ENCODE measurements at places on chromosomes 16 and 17.

DNA sequence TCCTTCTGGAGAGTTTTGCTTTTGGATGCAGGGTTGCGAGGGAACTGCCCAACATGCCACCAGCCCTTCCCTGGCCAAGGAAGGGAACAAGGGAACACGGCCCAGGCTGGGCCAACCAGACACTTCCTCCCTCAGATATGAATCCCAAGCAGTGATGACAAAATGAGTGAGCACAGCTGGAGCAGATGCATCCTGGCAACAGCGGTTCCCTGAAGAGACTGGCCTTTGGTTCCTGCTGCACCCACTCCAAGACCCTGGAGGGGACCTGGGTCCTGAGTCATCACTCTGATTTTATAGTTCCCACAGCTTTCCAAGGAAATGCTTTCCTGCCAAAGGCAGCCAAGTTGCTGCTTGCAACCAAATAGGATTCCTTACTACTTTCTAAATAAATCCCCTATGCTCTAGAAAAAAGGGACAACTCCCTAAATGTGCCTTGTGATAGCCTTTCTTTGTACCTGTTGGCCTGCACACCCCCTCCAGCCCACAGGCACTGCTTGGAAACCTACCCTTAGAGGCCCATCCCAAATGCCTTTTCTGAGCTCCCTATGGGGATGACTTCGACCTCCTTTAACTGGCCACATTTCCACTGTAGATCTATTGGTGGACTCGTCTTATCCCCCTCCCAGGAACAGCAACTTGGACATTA, 5.3 kb downstream of the ST3GAL2 start:
- DNase-seq: peak; percentile 4

GRCh38 chr16:20321671-20322070, 5.6 kb downstream of the GP2 start:
- no peak for DNase-seq

DNA sequence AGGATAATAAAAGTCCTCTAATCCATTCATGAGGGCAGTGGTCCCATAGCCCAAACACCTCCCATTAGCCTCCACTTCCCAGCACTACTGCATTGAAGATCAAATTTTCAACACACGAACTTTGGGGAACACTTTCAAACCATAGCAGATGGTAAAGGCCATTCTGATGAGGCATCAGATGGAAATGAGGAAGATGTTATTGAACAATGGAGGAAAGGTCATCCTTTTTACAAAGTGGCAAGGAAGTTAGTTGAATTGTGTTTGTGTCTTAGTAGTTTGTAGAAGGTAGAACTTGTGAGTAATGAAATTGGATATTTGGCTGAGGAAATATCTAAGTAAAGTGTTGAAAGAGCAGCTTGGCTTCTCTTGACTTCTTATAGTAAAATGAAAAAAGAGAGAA, 93.3 kb upstream of the NLRP1 start:
- DNase-seq: no peak

DNA sequence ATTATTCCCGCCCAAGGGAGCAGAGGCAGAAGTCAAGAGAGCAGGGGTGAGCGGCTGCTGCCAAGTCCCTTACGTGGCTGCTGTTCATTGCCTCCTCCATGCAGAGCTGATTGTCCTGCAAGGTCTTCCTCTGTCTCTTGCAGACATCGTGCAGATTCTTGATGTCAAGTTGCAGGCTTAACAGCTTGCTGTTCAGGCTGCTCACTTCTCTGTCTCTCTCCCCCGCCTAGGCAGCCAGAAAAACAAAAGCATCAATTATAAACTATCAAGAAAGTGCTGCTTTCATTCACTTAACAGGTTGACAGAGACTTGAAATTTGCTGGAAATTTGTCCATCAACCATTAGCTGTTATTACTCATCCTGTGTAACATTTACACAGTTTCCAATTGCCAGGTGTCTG, 7.3 kb downstream of the PMFBP1 start:
- DNase-seq: no peak

DNA sequence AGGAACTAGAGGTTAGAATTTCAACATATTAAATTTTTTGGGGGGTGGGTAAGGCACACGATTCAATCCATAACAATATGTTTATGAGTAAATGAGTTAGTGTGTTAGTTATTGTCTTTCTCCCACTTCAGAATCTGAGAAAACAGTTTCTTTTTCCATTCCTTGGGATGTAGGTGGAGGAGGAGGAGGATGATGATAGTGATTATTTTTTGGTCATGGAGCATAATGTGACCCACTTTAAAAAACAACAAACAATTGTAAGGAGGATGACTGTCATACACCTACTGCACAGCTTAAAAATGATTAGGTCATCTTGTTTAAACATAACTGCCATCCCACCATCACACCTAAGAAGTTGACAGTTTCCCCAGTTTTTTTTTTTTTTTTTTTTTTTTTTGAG, 148.7 kb downstream of the CDRT15L2 start:
- no peak for DNase-seq

- DNase-seq: no peak
Measured at GRCh38 chr16:8867932-8868415, 832 bp downstream of the CARHSP1 start.

- DNase-seq: no peak
Measured at GRCh38 chr17:65841089-65841488, 279.6 kb upstream of the AXIN2 start.

GRCh38 chr17:55266051-55266957, 1.5 kb downstream of the HLF start:
- no peak for DNase-seq

- no peak for DNase-seq
Measured at GRCh38 chr16:80938004-80938878, 68.4 kb downstream of the CMC2 start.

GRCh38 chr17:3316836-3317235, 18.7 kb upstream of the OR3A1 start:
- DNase-seq: no peak

GRCh38 chr17:38339891-38340290, 3.9 kb downstream of the GPR179 start:
- no peak for DNase-seq

GRCh38 chr16:4771646-4772045, 4.7 kb upstream of the ZNF500 start:
- DNase-seq: no peak

- DNase-seq: no peak
Measured at GRCh38 chr16:2329532-2329931, 11.0 kb downstream of the ABCA3 start.

GRCh38 chr17:57327176-57327970, 71.0 kb downstream of the MSI2 start:
- no peak for DNase-seq

GRCh38 chr17:45394913-45395568, 37.6 kb downstream of the ARHGAP27 start:
- DNase-seq: peak; percentile 67

DNA sequence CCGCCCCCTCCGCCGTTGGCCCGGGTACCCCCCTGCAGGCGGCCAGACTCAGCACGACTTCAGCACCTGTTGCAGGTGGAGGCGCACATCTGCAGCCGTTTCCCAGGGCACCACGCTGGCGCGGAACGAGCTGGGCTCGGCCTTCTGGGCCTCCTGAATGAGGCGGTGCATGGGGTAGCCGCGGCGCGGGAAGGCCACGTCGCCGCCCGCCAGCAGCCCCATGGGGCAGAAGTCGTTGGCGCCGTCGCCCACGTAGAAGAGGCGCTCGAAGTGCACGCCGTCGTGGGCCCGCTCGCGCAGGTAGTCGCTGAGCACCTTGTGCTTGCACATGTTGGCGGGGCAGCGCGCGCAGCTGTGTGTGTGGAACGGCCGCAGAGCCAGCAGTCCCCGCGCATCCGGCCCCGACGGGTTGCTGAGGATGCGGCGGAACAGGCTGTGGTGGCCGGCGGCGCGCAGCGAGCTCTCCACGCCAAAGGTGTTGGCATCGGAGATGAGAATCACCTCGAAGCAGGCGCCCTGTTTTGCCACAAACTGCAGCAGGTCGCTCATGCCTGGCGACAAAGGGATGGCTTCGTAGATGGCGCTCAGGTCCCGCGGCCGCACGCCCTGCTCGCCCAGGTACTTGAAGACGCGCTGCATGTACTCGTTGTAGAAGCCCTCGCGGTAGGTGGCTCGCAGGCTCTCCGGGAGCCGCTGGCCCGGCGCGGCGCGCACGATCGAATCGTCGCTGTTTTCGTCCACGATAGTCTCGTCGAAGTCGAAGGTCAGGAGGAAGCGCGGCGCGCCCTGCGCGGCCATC, 6.2 kb downstream of the PHOSPHO1 start:
- no peak for DNase-seq

- no peak for DNase-seq
Measured at GRCh38 chr16:72858665-72859493, 189.0 kb downstream of the ZFHX3 start.

- DNase-seq: no peak
Measured at GRCh38 chr16:57144027-57144426, 41.8 kb downstream of the PSME3IP1 start.

DNA sequence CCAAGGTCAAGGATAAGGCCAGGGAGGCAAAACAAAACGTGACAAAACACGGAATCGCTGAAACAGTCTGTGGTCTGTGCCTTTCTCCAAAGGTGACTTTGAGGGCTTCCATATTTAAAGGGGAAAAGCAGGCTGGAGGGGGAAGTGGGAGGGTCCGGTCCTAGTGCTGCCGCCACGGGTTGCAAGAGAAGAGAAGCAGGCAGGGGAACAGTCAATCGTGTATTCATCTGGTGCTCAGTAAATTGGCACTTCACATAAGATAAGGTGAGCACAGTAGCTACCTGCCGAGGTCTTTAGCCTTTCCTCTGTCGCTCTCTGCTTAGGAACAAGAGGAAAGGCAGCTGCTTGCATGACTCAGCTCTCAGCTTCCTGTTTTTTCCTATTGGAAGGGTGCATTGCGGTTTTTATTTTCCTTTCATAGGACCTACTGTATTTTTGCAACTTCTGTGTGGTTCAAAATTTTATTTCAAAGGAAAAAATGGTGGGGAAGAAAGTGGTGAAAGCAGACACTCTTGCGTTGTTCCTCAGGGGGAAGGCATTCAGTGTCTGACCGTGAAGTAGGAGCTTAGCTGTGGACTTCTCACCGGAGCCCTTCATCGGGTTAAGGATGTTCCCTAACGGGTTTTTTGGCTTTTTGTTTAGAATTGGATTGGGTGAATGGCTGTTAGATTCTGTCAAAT, 7.1 kb upstream of the LGALS3BP start:
- no peak for DNase-seq

DNA sequence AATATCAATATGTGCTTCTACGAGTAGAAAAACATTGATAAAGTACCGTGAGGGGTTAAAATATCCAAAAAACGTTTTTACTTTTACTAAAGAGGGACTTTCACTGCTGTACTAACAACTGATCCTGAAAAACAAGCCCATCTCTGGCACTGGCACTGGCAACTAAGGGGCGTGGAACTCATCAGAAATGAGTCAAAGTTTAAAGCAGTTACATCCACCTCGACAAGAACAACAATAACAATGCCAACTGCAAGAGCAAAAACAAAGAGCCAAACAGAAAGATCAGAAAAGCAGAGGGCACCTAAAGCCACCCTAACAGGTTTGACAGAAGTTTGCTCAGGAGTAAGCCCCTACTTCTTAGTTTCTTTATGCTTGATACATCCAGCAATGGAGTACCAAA, 13.1 kb downstream of the MBTPS1 start:
- no peak for DNase-seq

DNA sequence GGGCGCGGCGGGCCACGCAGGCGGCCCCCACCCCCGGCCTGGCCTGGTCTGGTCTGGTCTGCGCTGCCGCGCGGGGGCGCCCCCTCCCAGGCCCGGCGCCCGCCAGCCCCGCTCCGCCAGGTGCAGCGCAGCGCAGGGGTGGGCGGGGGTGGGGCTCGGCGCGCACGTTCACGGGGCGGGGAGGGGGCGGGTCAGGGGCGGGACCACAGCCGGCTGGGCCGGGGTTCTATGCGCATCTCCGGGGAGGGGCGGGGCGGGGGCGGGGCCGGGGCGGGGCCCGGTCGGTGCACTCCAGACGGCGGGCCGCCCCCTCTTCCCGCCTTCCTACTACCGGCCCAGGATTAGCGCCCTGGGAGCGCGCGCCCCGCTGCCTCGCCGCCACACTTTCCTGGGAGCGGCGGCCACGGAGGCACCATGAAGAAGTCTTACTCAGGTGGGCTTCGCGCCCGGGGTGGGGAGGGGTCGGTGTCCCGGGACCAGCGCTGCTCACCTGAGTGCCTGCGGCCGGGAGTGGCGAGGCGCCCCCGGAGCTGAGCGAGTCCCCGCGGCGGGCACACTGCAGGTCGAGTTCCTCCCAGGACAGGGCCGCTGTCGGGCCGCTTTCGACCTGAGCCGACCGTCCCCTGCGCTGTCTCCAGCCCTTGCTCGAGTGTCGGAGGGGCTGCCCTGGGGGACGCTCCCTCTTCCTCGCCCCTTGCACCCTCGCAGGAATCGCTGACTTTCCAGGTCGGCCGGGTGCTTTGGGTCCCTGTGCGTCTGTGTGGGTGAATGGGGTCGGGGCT, 140.5 kb downstream of the SEC14L1 start:
- peak; percentile 70 for DNase-seq

- no peak for DNase-seq
Measured at GRCh38 chr16:84759061-84759460, 59.3 kb downstream of the USP10 start.

DNA sequence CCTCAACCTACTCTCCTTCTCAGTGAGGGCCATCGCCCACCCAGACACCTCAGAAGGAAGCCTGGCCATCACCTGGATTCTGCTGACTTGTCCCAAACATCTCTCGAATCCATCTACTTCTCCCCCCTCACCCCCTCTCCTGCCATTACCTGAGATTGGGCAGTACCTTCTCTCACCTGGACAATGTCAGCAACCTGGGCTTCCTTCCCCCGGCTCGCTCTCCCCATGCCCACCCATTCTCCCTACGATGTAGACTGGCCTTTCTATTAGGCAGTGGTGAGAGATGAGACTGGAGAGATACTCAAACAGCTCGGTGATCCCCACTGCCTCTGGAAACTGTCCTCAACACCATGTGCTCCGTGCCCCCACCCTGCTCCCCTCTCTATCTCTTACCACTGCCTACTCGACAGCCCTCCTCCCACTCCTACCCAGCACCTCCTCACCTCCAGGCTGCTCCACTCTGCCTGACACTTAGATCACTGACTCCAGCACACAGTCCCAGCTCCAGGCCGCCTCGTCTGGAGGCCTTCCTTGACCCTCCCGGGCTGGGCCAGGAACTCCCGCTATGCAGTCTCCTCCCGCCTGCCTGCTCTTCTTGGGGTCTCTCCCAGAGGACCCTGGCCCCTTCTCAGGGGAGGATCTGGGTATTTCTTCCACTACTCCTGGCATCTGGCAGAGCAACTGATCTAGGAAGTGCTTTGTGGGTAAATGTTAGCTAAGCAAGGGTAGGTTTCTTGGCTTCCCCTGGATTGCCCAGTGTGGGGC, 235.8 kb upstream of the NLRP1 start:
- no peak for DNase-seq

DNA sequence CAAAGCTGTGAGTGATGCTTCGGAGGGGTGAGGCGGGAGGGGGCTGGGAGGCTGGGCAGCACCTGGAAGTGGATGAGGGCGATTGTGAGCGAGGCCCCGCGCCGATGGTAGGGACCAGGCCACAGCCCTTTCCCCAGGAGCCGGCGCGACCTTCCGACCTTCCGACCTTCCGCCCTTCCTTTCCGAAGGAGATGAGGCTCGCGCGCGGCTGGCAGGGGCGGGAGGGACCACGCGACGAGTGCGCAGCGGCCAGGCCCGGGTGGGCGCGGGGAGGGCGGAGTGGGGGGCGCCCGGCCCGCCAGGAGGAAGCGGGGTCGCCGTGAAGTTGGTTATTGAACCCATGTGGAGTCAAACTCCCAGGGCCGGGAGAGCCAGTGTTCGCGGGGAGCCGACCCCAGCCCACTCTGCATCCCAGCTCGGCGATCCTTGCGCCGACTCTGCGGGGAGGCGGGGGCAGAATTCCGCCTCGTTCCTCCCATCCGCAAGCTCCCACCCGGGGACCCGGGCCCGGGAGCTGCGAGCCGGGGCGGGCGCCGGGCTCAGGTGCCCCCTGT, 56.6 kb downstream of the RAP1GAP2 start:
- DNase-seq: no peak

Measured in NCI-H446 (cell line).